Stimulated activated CD8-positive, alpha-beta memory T cell treated with anti-CD3 and anti-CD28 coated beads, Interleukin-4, amount 100 ng/mL, for 4 hours (primary cell): ENCODE measurements at places on chromosomes 7 and 10.

- DNase-seq: no peak
Measured at GRCh38 chr10:130500261-130501000, 364.2 kb downstream of the GLRX3 start.

DNA sequence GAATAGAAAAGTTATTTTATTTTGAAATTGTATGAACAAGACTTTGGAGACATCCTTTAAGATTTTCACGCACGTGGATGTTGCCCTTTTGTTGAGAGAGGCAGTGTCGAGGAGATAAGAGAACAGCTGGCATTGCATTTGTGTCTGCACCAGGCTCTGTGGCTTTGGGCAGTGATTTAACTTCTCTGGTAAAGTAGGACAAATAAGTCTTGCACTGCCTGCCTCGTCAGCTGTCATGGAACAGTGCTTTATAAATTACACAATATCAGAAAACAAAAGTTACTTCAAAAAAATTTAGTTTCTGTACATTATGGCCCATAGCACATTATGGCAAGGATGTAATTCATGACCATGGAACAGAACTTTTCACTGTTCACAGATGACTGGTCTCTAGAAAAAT lies 20.1 kb downstream of the SNX10 start:
- no peak for DNase-seq

DNA sequence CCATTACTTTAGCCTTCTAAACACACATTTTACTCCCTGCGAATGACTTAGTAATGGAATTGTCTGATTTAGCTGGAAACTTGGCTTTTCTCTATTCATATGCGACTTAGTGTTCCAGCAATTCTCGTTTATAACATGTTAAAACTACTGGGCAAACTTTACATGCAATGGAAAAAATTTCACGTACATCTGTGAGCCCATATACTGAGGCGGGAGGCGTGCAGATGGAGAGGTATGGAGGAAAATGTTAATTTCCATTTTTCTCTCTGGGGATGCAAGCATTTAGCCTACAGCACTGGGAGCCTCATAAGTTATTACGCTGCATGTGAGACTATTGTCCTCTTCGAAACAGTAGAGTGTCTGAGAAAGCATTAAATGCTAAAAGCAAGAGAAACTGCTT lies 591.5 kb upstream of the ANKRD30A start:
- DNase-seq: no peak

DNA sequence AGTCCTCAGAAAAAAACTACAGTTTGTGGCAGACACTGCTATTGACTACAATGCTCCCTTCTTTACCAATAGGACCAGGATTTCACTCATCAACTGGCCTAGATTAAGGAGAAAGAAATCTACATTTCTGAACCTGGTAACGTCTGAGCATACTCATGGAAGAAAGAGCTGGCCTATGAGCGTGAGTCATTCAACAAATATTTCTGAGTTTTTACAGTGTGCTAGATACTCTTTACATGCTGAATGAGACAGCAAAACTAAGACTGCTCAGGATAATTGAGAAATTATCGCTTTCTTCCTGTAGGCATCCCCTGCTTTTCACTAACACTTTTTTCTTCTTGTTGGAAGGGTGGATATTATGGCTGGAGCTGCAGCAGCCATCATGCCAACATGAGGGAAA lies 609.7 kb downstream of the TNS3 start:
- DNase-seq: no peak

DNA sequence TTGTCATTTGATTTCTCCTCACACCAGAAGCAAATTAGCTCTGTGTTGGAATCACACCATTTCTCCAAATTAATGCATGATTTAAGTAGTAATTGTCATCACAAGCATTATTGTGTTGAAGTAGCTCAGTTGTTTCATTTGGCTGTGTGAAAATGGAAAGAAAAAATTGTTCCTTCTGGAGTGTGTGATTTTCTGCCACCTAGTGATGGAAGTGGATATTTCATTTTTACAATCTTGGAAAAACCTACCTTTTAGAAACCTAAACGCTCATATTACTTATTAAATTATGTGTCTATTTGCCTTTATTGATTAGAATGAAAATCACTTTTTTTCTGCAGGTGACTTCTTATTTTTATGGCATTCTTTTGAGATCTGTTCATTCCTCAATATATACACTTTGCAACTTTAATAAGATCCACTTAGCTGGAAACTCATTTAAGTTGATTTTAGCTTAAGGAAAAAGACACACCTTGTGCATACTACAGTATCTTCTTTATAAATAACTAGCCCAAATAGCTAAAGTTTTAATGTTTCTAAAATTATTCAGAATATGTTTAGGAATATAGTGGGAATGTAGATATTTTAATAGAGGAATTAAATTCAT lies 50.0 kb downstream of the SRI start:
- DNase-seq: no peak

DNA sequence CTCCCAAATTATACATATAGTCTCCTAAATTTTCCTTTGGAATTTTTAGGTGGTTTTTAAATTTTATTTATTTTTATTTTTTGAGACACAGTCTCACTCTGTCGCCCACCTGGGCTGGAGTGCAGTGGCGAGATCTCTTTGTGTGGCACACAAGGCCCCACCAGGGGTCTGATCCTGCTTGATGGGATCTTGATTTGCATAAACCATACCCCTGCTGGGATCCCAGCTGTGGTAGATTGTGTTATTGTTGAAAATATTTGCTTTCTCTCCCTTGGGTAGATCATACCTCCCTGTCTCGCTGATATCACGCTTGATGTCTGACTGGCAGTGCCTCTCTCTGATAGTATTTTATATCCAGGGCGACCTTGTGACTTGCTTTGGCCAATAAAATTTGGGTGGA lies 5.6 kb upstream of the MUC3A start:
- no peak for DNase-seq

- peak; percentile 26 for DNase-seq
Measured at GRCh38 chr10:22022257-22023032, 18.9 kb upstream of the DNAJC1 start.

DNA sequence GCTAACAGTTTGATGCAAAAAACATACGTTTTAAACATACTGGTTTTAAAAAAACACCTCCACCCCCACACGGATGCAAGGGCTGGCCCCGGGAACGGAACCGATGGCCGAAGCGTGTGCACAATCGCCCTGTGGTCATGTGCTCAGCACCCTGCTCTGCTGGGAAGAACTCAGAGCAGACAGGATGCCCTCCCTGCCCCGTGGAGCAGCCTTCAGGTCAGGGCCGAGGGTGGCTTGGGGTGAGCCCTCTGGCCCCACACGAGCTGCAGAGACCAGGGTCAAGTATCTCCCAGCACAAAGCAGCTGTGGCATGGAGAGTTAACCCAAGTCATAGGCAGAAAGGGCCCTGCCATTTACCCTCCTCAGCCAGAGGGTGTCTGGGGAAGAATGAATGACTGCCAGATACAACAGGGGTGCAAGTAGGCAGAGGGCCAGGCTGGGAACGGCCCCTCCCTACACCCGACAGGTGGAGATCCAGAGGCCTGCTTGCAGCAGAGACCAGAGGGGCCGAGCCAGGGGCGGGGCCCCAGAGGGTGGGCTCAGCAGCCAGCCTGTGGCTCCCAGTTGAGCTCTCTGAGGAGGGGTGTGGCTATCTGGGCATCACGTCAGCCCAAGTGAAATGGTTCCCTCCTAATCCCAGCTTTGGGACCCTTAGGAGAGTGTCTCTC lies 56.8 kb downstream of the ZRANB1 start:
- no peak for DNase-seq

DNA sequence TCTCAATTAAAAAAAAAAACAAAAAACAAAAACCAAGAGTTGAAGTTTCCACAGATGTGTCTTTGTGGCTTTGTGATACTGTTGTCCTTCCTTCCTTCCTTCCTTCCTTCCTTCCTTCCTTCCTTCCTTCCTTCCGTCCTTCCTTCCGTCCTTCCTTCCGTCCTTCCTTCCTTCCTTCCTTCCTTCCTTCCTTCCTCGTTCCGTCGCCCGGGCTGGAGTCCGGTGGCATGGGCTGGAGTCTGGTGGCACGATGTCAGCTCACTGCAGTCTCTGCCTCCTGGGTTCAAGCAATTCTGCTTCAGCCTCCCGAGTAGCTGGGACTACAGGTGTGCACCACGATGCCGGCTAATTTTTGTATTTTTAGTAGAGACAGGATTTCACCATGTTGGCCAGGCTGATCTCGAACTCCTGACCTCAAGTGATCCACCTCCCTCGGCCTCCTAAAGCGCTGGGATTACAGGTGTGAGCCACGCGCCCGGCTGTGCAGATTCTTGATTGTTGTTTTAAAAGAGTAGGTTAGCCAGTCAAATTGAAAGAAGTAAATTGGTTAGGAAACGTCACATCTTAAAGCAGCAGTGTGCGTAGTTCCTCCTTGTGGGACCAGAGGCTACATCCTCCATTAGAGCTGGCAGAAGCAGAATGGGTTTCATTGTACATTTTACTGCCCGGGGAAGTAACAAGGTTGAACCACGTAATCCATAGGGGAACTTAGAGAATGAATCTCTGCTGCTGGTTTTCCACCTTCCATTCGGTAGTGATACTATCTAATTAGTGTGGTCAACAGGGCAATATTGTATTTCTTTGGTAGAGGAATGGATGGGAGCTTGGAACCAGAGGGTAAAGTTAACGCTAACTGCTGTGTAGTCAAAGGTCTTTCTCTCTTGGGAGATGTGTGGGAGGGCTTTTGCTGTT lies 20.6 kb downstream of the DNAJB6 start:
- DNase-seq: no peak

- DNase-seq: no peak
Measured at GRCh38 chr7:11690395-11690794, 141.6 kb downstream of the THSD7A start.

DNA sequence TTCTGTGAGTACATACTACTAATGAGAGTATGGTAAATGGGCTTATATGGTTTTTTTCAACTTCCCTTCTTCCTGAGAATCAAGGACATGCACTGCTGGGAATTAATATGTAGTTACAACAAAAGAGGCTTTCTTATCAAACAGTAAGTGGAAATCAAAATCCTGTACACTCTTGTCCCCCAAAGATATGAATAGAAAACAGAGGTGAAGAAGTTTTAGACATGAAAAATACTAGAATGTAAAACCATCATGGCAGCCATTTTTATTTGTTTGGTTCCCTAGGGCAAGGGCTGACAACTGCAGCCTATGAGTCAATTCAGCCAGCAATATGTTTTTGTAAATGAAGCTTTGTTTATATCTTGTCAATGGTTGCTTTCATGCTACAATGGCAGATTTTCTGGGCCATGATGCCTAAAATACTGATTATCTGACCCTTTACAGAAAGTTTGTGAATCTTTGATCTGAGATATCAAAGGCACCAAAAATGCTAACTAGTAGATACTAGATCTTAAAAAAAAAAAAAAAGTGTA lies 422.4 kb downstream of the PARD3 start:
- DNase-seq: no peak

GRCh38 chr7:139992353-139993044 lies 70.3 kb downstream of the PARP12 start:
- no peak for DNase-seq

DNA sequence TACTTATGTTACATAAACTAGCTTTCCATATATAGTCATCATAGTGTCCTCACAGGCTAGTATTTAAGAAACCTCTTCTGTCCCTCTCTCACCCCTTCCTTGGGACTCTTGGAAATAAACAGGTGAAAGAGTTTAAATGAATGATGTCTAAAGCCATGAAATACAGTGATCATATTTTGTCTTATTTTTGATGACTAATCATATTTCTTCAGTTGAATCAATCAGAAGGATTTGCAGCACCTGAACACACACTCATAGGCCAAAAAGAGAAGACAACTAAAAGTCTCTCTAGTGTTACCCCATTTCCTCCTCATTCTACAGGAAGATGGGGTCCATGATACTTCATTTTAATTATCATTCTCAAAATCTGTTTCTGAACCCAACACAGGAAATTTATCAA lies 8.6 kb upstream of the ATAD1 start:
- DNase-seq: no peak

- no peak for DNase-seq
Measured at GRCh38 chr7:128827248-128827958, 2.8 kb upstream of the FLNC start.
